GDM1 (cell line): ENCODE measurements at places on chromosomes 13 and 19.

DNA sequence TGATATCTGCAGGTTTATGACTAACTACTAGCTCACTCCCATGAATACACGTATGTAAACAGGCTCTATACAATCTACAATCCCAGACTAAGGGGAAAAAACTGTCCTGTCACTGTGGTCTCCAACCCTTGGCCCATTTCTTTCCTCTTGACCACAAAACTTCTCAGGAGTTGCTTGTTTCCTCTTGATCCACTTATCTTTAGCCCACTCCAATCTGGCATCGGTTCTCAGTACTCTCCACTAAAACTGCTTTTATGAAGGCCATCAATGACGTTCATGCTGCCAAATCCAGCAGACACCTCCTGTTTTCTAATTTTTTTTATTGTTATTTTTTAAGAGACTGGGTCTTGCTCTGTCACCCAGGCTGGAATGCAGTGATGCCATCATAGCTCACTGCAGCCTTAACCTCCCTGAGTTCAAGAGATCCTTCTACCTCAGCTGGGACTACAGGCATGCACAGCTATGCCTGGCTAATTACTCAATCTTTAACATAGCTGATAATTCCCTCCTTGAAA lies 31.9 kb upstream of the USPL1 start:
- DNase-seq: peak; percentile 65

GRCh38 chr13:24687611-24688010 lies 7.4 kb downstream of the ATP12A start:
- DNase-seq: no peak

DNA sequence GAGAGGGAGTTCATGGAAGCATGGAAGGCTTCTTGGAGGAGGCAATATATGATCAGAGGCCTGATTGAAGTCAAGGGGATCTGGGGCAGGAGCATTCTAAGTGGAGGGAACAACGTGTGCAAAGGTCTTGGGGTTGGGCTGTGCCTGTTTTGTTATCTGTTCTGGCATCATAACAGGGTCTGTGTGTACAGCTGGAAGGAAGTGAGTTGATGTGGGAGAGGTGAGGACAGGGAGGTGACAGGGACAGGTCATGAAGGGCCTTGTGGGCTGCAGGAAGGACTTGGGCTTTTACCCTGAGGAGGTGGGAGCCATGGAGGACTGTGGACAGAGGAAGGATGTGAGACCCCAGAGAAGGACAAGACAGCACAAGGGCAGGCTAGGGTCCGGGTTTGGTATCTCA lies 1.2 kb upstream of the NFILZ start:
- no peak for DNase-seq

DNA sequence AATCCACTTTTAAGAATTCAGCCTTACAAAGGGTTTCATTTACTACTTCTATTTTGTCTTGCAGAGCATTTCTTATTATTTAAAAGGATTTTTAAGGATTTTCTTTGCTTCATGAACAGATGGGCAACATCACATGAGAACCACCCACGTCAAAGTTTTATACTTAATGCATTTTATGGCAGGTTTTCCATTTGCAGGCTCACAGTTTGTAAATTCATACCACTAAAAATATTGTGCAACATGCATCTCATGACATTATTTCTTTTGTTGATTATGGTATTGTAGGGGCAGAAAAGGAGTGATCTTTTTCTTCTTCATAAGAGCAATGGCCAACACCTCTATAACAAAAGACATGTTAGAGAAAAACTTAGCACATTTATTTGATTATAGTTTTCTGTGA lies 554.0 kb upstream of the SPRY2 start:
- no peak for DNase-seq

DNA sequence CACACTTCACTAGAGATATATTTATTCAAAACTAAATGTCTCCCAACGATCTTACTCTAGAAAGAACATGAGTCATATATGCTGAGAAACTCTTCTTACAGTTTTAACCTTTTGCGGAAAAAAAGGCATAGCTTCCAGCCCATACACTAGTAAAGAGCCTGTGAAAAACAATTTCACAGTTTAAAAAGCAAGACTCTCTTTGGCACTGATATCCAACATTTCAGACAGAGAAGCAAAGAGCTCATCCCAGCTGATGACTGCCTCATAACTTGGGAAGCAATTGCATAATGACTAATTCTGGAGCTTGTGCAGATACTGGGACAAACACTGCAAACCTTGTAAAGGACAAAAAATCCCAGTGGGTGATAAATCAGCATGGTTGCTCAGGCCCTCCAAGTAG lies 88.0 kb downstream of the ENOX1 start:
- no peak for DNase-seq

GRCh38 chr13:42497798-42498197 lies 76.2 kb upstream of the TNFSF11 start:
- peak; percentile 25 for DNase-seq

DNA sequence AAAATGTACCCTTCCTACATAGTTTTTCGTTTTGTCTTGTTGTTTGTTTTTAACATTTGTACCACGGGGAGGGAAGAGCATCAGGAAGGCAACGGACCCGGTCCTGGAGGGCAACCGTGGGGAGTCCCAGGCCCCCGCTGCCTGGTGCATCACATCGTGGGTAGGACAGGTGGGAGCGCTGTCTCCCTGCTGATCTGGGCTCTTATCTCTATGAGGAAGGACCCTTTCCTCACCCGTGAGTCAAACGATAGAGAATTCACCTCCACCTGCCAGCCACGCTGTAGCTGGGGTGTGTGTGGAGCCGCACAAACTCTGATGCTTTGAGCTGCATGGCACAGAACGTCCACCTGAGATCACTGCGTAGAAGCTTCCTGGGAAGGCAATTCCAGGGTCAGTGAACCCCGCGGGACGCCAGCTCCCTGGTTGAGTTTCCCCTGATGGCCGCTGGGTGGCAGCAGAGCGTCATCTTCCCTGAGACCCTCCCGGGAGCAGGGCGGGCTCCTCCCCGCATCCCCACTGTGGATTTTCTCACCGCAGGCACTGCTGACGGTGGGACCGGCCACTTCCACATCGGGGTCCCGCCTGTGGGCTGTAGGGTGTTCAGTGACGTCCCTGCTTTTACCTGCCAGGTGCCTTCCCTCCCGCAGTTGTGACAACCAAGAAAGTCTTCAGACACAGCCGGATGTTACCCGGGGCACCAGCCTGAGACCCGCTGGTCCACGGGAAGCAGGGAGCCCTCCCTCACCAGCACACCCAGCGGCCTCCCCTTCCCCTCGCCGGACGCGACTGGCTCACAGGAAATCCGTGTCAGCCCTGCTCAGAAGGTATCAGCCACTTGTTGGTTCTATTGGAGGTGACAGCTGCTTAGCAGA lies 54.7 kb downstream of the ZNF787 start:
- DNase-seq: peak; percentile 20

DNA sequence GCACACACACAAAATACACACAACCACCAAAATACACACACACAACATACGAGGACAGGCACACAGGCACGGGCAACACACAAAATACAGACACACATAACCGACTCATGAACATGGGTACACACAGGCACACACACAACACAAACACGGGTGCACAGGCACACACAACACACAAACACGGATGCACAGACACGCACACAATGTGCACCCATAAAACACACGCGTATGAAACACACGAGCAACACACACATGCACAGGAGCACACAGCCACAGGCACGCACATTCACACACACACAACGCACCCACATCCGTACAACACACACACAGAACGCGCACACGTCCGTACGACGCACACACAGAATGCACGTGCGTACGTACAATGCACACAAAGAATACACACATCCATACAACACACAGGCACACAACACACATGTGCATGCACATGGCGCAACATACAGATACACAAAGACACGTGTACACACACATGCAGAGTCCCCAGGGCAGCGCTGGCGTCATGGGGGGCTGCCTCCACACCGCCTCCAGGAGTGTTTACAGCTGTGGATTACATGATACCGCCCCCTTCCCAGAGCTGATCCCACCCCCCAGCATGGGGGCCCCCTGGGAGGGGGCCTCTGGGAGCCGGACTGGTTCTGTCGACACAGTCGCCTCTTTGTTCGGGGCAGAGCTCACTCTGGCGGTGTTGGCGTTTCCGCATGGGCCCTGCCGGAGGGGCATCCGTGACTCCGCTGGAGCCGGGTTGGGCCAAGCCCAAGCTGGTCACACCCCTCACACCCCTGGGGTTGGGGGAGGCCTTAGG lies 2.9 kb downstream of the SBNO2 start:
- no peak for DNase-seq

- DNase-seq: peak; percentile 21
Measured at GRCh38 chr19:54905803-54906511, at the start of gene NCR1. Gene NCR1 (plus strand): TSS chr19:54906148. CDS start chr19:54906188, 40 bp downstream.

- peak; percentile 63 for DNase-seq
Measured at GRCh38 chr19:664913-665443, 2.0 kb upstream of the RNF126 start.

- no peak for DNase-seq
Measured at GRCh38 chr19:47032171-47032811, 12.7 kb downstream of the NPAS1 start.

GRCh38 chr19:8459520-8460270 lies 14.9 kb downstream of the HNRNPM start:
- DNase-seq: no peak

GRCh38 chr13:67844574-67844973 lies 614.4 kb upstream of the PCDH9 start:
- DNase-seq: no peak

GRCh38 chr19:10624585-10624984 lies 768 bp upstream of the SLC44A2 start:
- DNase-seq: no peak

DNA sequence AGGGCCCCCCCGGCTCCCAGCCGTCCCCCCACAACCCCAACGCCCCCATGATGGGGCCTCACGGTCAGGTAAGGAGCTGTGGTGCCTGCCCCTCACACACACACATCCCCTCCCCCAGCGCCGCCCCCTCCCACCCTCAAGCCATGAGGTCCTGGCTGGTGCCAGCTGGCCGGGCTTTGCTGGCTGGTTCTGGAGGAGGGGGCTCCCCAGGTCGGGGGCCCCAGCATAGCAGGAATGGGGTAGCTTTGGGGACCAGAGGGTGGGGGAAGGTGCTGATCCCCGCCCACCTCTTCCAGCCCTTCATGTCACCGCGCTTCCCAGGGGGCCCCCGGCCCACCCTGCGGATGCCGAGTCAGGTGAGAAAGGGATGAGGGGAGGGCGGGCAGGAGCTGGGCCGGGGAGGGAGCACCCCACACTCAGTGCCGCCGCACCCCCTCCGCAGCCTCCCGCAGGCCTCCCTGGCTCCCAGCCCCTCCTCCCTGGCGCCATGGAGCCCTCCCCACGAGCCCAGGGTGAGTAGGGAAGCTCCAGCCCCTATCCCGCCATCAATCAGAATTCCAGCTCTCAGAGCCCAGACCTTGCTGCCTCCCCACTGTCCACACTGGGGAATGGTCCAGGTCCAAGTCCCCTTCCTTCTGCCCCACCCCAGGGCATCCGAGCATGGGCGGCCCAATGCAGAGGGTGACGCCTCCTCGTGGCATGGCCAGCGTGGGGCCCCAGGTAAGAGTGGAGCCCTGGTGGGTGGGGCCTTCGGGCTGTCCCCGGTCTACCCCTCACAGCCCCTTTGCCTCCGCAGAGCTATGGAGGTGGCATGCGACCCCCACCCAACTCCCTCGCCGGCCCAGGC lies 6.4 kb downstream of the ISYNA1 start:
- no peak for DNase-seq

DNA sequence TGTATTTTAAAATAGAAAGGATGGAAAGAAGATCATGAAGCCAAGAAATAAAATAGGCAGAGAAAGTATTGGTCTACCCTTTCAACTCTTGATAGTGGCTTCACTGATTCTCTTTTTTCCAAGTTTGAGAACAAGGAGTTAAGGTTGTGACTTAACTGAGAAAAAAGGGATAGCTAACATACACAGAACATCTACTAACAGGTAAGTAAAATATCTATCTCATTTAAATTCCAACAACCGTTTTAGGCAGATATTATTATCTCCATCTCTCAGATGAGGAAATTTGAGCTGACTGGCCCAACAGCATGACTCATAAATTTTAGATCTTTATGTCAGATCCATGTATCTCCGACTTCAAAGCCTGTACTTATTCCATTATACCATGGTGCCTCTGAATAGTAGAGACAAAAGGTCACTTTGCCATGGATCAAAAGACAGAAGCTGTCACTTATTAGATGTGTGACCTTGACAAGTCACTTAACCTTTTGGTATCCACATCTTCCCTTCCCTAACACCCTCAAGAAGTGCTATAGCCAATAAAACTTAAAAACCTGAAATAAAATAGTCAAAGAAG lies 152.1 kb downstream of the DACH1 start:
- no peak for DNase-seq

- DNase-seq: no peak
Measured at GRCh38 chr13:92514420-92515125, 712.0 kb upstream of the GPC6 start.

DNA sequence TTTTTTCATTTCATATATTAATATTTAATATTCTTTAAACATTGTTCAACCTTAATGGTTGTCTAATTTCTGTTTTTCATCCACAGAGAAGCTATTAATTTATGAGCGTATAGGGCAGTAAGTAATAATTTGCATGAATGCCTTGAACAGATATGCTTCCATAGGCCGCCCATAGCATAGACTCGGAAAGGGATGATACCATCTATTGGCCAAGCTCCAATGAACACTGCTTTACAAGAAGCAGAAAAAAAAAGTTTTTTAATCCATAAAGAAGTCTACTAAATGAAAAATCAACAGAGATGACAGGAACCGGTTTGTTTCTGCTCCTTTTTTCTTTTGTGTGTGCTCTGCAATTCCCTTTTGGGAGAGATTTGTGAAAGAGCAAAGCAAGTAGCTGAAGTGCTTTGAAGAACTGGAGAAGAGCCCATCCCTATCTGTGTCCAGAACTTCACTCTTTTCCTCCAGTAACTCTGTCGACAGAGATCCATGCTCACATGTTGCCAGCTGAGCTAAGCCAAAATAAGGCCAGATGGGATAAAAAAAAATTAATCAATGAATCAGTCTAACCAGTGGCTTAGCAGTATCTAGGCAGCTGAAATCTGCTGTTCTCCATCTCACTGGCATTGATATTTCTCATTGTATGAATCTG lies 215.9 kb upstream of the SOX21 start:
- DNase-seq: no peak

DNA sequence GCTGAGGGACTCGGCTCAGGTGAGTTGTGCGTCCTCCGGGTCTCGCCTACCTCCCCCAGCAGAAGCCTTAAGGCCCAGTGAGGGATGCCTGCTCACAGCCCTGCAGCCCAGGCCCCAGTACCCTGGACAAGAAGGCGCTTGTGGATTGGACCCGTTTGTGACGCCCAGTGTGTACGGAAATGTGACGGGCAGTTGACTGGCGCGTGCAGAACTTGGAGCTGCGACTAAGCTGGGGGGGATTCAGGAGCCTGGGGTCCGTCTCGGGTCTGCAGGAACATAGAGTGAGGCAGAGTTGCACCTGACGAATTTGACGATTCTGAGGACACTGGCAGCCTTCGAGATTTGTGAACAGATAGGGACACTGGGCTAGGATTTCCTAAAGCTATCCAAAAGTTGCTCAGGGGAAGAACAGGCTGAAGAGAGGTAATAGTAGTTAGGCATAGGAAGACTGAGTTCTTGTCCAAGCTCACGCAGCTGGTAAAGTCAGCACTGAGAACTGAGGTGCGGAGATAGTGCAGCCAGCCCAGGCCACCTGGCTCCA lies 519 bp downstream of the ZNF551 start:
- DNase-seq: no peak

GRCh38 chr13:91868351-91868750 lies 469.9 kb downstream of the GPC5 start:
- no peak for DNase-seq
